Liver (tissue), 10 donors: ENCODE measurements at places on chromosomes 6 and 20. TPM values are rescaled to one million over a fixed set of nuclear protein-coding genes. Genes with fewer than 3 reads are reported as not detected.

GRCh38 chr20:40880729-40881109, 147.9 kb upstream of the TOP1 start:
- no peaks in the 10 kb centered on the region for H3K36me3 ChIP-seq
- H3K4me3 ChIP-seq, result no peak overlapping the region
- no peak for DNase-seq
- H3K4me1 ChIP-seq, result no peaks in the 10 kb centered on the region

DNA sequence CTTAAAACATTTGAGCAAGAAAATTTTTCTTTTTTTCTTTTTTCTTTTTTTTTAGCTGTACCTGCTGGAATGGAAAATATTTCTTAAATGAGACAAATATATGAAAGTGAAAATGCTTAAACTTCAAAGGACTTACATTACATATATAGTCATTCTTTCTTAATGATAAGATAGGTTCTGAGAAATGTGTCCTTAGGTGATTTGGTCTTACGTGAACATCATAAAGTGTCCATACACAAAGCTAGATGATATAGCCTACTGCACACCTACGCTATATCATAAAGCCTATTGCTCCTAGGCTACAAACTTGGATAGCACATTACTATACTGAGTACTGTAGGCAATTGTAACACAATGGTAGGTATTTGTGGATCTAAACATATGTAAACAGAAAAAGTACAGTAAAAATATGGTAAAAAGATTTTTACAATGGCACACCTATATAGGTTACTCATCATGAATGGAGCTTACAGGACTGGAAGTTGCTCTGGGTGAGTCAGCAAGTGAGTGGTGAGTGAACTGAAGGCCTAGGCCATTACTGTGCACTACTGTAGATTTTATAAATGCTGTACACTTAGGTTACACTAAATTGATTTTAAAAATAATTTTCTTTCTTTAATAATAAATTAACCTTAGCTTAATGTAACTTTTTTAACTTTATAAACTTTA, 54.6 kb downstream of the RPP21 start:
- no peak overlapping the region for H3K4me3 ChIP-seq
- no peaks in the 10 kb centered on the region for H3K4me1 ChIP-seq
- H3K27me3 ChIP-seq, result peaks cover 5% of the 10 kb centered on the region
- no peaks in the 10 kb centered on the region for H3K36me3 ChIP-seq

DNA sequence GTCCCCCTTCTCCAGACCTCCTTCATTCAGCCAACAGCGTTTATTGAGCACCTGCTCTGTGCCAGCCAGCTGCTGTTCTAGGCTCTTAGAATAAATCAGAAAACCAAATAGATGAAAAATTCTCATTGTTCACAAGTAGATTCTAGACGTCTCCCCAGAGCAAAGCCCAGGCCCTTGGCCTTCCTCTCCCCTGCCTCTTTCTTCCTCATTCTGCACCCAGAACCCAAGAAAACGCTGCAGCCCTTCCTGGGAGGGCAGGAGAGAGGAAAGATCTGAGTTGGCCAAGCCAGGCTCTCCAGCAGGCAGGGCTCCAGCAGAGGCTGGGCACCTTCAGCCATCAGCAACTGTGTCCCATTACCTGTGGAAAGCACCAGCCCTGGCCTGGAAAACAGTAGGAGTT, 12.0 kb upstream of the BPI start:
- H3K36me3 ChIP-seq, result no peaks in the 10 kb centered on the region
- no peak for DNase-seq
- H3K4me3 ChIP-seq, result no peak overlapping the region

VPS52 gene
- total RNA-seq, result 21.3 TPM
